Endothelial cell (in vitro differentiated cells): ENCODE measurements at places on chromosomes 6 and 20.

GRCh38 chr6:139881236-139881635 lies 506.8 kb upstream of the CITED2 start:
- DNase-seq, result no peak

GRCh38 chr6:33621711-33622388 lies 728 bp downstream of the ITPR3 start:
- DNase-seq, result no peak

DNA sequence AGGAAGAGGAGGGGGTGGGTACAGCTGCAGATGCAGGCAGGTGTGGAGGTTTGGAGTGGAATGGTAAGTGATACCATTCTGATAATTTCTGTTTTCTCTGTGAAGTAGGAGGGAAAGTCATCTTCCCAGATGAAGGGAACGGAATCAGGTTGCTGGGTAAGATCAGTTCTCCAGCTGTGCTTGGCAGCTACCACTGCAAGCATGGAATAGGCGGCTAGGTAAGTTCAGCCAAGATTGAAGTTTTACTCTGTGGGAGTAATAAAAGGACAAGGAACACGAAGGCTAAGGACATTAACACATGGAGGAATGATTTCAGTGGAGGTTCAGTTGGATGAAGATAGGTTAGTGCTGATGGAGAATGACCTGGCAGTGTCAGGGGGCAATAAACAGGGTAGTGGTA lies 128.3 kb downstream of the CARMIL1 start:
- DNase-seq, result no peak

DNA sequence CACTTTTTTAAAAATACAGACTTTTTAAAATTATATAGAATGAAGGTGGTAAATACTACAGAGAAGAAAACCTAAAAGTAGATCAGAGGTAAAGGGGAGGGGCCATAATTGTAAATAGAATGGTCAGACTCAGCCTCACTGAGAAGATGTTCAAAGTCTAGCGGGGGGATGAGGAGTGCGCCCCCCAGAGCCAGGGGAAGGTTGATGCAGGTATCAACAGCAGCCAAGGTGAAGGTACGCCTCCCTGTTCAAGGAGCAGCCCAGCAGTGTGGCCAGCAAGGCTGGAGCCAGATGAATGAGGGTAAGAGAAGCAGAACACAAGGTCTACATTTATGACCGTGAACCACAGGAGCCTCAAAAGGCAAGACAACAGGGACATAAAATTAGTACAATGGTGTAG lies 204.1 kb downstream of the PTPRT start:
- DNase-seq, result no peak

DNA sequence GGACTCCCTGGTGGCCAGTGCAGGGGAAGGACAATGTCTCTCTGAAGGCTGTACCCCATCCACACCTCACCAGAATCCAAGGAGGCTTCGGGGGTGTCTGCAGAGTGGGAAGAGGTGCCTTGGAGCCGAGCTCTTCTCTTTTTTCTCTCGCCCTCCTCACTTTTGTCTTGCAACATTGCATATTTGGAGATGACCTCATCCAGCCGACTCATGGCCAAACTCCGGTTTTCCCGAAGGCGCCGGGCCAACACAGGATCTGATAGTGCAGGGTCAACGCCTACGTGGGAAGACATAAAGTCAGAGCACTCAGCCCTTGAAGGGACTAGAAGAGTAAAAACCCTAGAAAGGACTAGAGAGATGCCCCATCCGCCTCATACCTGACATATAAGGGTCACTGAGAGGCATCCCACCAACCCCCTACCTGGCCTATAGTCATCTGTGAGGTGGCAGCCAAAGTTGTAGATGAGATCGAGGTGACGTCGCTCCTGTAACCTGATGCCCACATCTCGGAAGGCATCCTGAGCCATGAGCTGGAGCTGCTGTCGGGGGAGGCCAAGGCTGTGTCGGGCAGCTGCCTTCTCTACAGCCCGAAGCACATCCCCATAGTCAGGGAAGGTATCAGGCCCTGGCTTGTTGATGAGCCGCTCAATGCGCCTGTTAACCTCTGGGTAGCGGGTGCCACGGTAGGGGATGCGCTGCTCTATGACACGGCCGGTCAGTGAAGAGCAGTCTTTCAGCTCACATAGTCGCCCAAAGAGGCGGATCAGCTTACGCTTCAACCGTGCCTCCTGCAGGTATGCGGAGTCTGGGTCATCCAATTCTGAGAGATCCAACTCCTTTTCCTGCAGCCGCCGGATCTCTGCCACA lies 3.0 kb upstream of the ZBTB22 start:
- no peak for DNase-seq

DNA sequence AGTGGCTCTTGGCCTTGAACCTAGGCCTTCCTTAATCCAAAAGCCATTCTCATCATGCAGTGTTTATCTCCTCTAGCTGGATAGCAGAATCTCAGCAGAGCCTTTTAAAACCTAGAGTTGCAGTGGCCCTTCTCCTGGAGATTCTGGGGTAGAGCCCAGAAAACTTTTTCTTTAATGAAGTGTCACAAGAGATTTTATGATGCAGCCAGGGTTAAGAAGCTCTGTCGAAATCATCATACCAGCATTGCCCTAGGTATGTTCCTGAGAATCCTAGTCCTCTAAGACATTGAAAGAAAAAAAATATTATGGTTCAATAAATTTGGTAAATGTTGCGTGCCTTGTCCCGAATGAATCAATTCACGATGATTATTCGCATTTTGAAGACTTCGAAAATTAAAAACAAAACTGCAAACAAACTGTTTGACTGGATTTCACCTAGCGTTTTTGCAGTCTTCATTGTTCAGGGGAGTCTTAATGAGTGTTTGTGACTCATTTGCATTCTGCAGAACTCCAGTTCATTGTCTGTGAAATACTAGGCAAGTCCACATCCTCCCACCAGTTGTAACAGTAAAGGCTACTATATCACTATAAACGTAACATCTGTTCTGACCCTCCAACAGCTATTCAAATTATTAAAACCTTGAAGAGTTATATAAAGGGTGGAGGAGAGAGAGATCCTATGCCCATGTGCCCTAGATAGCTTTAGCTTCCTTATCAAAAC lies 198.6 kb downstream of the UST start:
- DNase-seq, result no peak
